GM12891 (cell line): ENCODE measurements at places on chromosomes 3 and 15.

- DNase-seq = no peak
These were observed 401.9 kb upstream of the IL12A start for GRCh38 chr3:159586571-159587202.

GRCh38 chr3:54856271-54856670, 71.6 kb downstream of the LRTM1 start:
- no peak for DNase-seq

- DNase-seq = no peak
These were observed 379.3 kb upstream of the CBLB start for GRCh38 chr3:106247902-106248684.

DNA sequence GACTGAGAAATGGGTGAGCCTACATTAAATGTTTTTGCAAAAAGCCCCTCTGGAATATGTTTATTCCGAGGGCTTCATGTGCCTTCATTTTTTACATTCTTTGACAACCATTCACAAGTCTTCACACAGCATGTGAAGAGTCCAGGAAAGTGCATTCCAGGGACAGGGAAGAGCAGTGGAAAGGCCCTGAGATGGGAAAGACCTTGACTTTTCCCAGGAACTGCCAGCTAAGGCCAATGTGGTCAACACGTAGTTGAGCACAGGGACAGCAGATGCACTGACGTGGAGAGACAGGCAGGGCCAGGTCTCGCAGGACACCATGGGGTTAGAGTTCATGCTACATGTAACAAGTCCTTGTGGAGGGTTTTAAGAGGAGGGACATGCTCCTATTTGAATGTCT, 21.7 kb downstream of the SSR3 start:
- no peak for DNase-seq

DNA sequence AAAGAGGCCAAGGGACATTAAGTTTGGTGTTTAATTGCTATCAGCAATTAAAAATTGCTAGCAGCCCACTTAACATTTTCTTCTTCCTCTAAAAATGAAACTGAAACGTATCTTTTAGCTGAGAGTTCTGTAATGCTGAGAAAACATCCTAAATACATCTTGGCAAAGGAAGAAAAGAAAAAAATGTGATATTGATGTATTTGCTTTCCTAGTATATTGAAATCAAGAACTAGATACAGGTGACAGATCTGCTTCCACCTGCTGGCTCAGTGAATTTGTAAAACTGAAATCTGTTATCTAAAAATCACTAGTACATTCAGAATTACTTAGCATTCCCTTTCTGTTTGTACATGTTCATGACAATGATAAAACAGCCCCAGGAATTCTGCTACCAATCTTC, 283.2 kb downstream of the ZBTB20 start:
- no peak for DNase-seq

- DNase-seq = no peak
These were observed 19.5 kb downstream of the SENP2 start for GRCh38 chr3:185605566-185605965.

GRCh38 chr3:196948442-196949284, 6.3 kb upstream of the NCBP2 start:
- DNase-seq = no peak

- no peak for DNase-seq
These were observed 25.4 kb downstream of the TMEM44 start for GRCh38 chr3:194607592-194608389.

DNA sequence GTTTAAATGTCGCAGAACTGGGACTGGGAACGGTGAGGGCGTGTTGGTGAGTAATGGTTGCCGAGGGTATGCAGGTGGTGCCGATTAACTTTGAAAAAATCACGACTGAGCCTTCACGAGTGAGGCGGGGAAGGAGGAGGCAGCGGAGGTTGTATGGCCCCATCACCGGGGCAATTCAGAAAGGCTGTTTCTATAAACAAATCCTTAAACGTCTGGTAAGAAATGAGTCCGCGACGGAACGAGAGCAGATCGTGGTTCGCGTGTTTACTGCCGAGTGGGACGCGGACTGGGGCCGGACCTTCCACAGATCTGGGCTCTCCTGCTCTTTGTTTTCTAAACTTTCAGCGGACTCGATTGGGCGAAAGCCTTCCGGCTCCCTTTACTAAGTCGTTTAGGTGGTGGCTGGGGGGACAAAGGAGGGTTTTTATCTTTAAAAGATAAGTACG, 2.7 kb downstream of the IGF1R start:
- DNase-seq = no peak

DNA sequence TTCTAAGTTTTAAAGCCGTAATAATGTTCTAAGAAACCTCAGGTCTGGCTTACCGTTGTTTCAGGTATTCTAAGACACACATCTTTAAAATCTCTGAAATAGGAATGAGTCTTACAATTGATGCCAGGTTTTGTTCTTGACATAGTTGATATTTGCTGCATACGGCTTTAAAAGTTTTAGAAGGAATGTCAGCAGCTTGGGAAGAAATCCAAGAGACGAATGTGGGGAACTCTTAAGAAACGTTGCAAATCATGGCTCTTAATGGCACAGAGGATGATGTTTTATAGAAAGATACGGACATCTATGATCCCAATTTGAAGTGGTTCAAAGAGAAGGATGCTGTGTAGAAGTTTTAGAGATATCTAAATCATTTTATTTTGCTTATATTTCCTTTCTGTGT, 11.5 kb downstream of the NUDT16 start:
- DNase-seq = no peak

DNA sequence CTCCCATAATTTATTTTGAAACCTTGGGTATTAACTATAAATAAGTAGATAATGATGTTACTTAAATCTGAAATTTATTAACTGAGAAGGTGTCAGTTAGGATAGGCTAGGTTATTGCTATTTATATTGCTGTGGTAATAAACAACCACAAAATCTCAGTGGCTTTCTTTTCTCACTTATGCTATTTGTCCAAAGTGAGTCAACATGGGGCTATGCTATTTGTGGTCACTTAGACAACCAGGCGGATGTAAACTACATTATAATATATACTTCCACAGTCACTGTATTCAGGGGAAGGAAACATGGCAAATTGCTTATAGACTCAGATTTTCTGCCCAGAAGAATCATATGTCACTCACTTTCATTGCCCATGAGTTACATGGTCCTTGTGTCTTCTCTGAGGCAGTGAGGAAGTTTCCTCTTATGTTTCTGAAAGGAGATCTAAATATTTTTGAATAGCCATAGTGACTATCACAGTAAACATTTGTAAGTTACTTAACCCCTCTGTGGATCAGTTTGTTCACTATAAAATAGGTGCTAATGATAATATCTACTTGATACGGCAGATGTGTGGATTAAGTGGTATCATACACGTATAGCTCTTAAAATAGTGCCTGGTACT, 19.8 kb downstream of the HMG20A start:
- DNase-seq = no peak

- DNase-seq = no peak
These were observed 6.2 kb downstream of the SEMA3F start for GRCh38 chr3:50161320-50161719.
